ENCODE measurements at places on chromosomes 6 and 20. TPM values are rescaled to one million over a fixed set of nuclear protein-coding genes. Genes with fewer than 3 reads are reported as not detected.

DNA sequence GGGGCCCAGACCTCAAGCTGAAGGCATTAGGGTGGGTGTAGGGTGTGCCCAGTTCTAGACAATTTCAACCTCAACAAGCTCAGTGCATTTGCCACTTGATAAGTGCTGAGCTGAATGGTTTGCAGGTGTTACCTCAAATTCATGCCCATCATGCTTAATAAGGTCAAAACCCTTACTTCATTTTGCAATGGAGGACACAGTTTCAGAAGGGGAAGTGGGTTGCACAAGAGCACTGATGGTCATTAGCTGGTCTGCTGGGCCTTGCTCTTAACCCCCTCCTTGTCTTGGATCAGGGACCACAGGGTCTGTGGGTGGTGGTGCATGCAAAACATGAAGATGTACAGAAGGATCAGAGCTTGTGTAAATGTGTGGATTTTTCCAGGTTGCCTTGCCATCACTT lies 71.0 kb upstream of the SIRPA start:
- no peak overlapping the region for H3K4me3 ChIP-seq
- no peaks in the 10 kb centered on the region for H3K4me1 ChIP-seq
- H3K27ac ChIP-seq, result no peak overlapping the region
- H3K36me3 ChIP-seq, result no peaks in the 10 kb centered on the region
- DNase-seq, result no peak

GRCh38 chr6:109009962-109010704 lies 84.5 kb downstream of the SESN1 start:
- no peak for DNase-seq
- peak overlapping the region; percentile 97 for H3K4me3 ChIP-seq
- H3K36me3 ChIP-seq, result no peaks in the 10 kb centered on the region
- H3K27ac ChIP-seq, result peak overlapping the region; percentile 96
- peaks cover 41% of the 10 kb centered on the region for H3K4me1 ChIP-seq

GRCh38 chr20:15252304-15252703 lies 914.9 kb upstream of the FLRT3 start:
- H3K36me3 ChIP-seq, result no peaks in the 10 kb centered on the region
- H3K4me3 ChIP-seq, result no peak overlapping the region
- H3K27ac ChIP-seq, result no peak overlapping the region
- DNase-seq, result no peak
- no peaks in the 10 kb centered on the region for H3K27me3 ChIP-seq

DNA sequence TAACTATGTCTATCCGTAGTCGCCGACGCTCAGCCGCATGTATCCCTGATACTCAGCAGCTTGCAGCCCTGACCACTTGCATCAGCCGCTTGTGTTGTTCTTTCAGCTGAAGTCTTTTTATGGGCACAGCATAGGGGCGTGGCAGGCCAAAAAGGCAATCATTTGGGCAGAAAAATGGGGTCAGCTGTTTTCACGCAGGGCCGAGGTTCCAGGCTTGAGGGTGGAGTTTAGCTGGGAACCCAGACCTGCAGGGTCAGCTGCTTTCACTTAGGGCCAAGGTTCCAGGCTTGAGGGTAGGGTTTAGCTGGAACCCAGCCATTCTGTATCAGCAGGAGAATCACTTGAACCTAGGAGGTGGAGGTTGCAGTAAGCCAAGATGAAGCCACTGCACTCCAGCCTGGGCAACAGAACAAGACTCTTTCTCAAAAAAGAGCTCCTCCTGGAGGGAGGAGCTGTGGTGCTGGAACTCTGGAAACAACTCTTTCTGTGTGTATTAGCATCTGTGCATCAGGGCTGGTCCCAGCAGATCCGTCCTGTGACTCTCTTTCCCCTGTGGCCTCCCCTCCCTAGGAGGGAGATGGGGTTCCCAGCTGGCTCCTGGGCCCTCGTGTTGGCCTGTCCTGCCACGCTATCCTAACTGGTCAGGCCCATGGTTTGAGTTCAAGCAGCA lies 56.9 kb upstream of the PRND start:
- H3K27ac ChIP-seq, result peak overlapping the region; percentile 79
- no peak overlapping the region for H3K4me3 ChIP-seq
- DNase-seq, result no peak
- no peaks in the 10 kb centered on the region for H3K36me3 ChIP-seq

DNA sequence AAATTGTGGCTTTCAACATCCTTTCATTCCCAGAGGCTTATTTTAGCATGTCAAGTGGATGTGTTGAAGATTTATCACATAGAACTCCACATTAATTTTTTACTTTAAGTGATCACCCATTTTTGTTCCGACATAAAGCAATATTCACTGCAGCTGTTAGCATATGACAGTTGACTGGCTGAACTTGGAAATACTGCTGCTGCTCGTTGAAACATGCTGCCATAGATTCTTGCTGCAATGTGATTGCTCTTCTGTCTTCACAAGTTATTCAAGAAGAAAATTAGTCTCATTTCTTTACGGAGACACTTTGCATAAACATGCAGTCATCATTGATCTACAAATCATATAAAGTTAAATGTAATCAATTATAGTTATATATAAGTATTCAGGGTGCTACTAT lies 248.4 kb downstream of the SAMD5 start:
- no peak for DNase-seq
- H3K36me3 ChIP-seq, result no peaks in the 10 kb centered on the region
- H3K4me1 ChIP-seq, result no peaks in the 10 kb centered on the region
- no peaks in the 10 kb centered on the region for H3K27me3 ChIP-seq

DNA sequence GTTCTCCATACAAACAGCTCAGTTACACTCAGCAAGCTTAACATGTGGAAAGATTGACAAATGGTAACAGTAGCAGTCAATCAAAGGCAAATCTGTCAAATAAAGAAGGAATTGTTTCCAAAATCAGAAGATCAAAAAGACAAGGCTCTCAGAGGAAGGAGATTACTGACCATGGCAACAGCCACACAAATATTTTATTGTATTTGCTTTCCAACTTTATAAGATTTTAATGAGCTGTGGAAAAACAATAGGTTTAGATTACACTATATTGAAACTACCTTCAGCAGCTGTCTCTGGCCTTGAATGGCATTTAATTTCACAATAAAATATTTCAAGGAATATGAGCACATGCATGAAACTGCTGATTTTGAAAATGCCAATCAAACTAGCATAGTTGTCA lies 1143.9 kb upstream of the GJE1 start:
- H3K36me3 ChIP-seq, result no peaks in the 10 kb centered on the region
- no peak overlapping the region for H3K4me3 ChIP-seq
- DNase-seq, result no peak
- no peak overlapping the region for H3K27ac ChIP-seq
- no peaks in the 10 kb centered on the region for H3K27me3 ChIP-seq

- no peak overlapping the region for H3K4me3 ChIP-seq
- peaks cover 18% of the 10 kb centered on the region for H3K4me1 ChIP-seq
- H3K27ac ChIP-seq, result peak overlapping the region; percentile 45
These were observed 81.0 kb upstream of the ASF1A start for GRCh38 chr6:118812970-118813369.

GRCh38 chr6:25167961-25168360 lies 111.2 kb upstream of the CARMIL1 start:
- DNase-seq, result no peak
- H3K4me3 ChIP-seq, result no peak overlapping the region
- H3K27me3 ChIP-seq, result no peaks in the 10 kb centered on the region
- no peak overlapping the region for H3K27ac ChIP-seq
- no peaks in the 10 kb centered on the region for H3K4me1 ChIP-seq

DNA sequence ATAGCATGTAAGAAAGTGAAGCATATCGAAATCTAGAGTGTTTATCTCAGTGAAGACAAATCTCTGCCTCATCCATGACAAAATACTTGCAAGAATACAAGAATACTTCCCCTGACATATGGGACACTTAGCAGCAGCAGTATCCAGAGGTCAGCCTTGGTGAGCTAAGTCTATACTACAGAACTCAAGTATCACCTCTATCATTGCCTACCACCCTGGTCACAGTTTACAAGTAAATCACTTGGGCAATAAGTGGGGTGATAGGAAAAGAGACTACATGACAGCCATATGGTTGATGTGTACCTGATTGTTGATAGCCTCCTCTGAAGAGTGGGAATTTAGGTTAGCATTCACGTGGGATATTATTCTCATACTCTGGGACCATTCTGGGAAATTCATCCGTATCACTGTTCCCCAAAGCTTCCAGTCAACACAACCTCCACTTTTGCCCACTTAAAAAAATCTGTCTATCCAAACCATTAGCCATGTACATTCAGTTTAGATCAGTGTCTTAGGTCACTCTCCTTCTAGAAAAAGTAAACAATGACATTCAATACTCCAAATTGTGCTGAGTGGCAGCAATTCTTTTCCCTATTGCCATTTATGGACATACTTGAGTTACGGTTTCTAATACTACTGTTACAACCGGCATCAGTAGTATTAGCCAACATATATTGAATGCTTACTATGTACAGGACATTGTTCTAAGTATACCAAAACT lies 118.2 kb upstream of the PRSS16 start:
- peaks cover 37% of the 10 kb centered on the region for H3K4me1 ChIP-seq
- DNase-seq, result no peak
- no peaks in the 10 kb centered on the region for H3K36me3 ChIP-seq
- H3K27me3 ChIP-seq, result no peaks in the 10 kb centered on the region

- H3K27ac ChIP-seq, result no peak overlapping the region
- H3K27me3 ChIP-seq, result peaks cover 5% of the 10 kb centered on the region
- no peak for DNase-seq
- no peak overlapping the region for H3K4me3 ChIP-seq
These were observed 39.8 kb upstream of the SLC17A4 start for GRCh38 chr6:25714765-25715164.

- H3K27ac ChIP-seq, result no peak overlapping the region
- no peak for DNase-seq
- no peak overlapping the region for H3K4me3 ChIP-seq
- no peaks in the 10 kb centered on the region for H3K4me1 ChIP-seq
- H3K36me3 ChIP-seq, result no peaks in the 10 kb centered on the region
These were observed 77.6 kb upstream of the PTPRK start for GRCh38 chr6:128597956-128598355.

DNA sequence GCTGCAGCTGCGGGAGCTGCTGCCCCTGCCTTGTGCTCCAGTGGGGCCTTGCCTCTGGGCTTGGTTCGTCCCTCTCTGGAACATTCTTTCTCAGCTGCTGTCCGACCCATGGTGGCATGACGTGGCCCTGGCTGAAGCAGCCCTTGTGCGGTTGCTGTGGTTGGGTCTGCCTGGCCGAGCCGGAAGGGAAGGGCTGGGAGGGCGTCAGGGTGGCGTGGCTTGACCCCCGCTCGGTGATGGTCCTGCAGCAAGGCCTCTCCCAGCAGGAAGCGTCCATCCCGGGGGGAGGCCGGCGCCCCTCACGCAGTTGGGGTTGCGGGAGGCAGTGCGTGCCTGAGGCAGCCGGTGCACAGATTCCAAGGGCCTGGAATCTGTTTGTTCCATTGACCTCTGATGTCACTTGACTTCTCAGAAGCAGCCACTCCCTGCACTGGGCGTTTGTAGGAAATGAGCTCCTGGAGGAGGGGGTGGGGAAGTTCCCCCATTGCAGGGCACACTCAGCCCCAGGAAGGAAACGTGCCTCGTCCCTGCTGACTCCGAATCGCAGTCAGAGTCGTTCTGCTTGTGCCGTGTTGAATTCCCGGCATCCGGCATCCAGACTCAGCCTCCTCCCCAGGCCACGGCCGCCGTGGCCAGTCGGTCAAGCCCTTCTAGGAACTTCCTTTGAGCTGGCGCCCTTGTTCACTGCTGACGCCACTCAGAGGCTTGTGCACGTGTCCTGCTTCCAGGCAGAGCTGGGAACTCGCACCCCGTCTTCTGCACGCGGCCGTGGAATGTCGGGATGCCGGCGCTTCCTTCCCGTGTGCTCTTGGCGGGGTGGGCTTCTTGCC lies 9.7 kb upstream of the TNFRSF6B start:
- no peaks in the 10 kb centered on the region for H3K36me3 ChIP-seq
- H3K27me3 ChIP-seq, result no peaks in the 10 kb centered on the region
- peaks cover 6% of the 10 kb centered on the region for H3K4me1 ChIP-seq
- no peak overlapping the region for H3K27ac ChIP-seq
- no peak for DNase-seq
- H3K4me3 ChIP-seq, result no peak overlapping the region

DNA sequence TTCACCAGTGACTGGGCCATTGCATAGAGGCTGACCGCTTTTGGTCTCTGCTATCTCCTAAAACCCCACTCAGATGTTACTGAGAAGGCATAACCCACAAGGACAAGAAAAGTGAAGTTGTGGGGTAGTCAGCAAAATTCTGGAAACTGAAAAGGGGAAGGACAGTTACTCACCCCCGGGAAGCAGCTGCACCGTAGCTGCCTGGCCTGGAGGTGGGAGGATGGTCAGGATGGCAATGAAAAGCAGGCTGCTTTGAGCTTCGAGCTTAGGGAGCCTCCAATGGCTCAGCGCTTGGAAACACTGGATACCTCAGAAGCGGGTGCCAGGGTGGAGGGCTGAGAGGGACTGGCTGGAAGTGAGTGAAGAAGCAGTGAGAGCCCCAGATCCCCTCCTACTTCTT lies 56.0 kb downstream of the KCNK5 start:
- no peaks in the 10 kb centered on the region for H3K27me3 ChIP-seq
- H3K4me3 ChIP-seq, result no peak overlapping the region
- no peaks in the 10 kb centered on the region for H3K36me3 ChIP-seq
- no peaks in the 10 kb centered on the region for H3K4me1 ChIP-seq
- H3K27ac ChIP-seq, result no peak overlapping the region

GRCh38 chr6:84172574-84172973 lies 54.9 kb downstream of the CEP162 start:
- H3K27ac ChIP-seq, result no peak overlapping the region
- H3K4me3 ChIP-seq, result no peak overlapping the region
- no peaks in the 10 kb centered on the region for H3K27me3 ChIP-seq
- no peak for DNase-seq
- peaks cover 31% of the 10 kb centered on the region for H3K36me3 ChIP-seq

GRCh38 chr6:25889877-25890853 lies 16.1 kb upstream of the SLC17A3 start:
- H3K27me3 ChIP-seq, result no peaks in the 10 kb centered on the region
- DNase-seq, result no peak
- no peaks in the 10 kb centered on the region for H3K36me3 ChIP-seq
- H3K4me3 ChIP-seq, result no peak overlapping the region
- no peaks in the 10 kb centered on the region for H3K4me1 ChIP-seq

The BCAS4 gene
- total RNA-seq, result 34.4 TPM

The GNL1 gene
- 72.9 TPM for total RNA-seq

The MED20 gene
- total RNA-seq, result 11.1 TPM

The GSTA2 gene
- not detected for total RNA-seq

The CNBD2 gene
- total RNA-seq, result 5.3 TPM

Data from T-cell (primary cell).